Epithelial cell of prostate (primary cell): ENCODE measurements at places on chromosomes 11 and 22.

- no peak for DNase-seq
Measured at GRCh38 chr11:44381261-44381660, 71.3 kb upstream of the ALX4 start.

- no peak for DNase-seq
Measured at GRCh38 chr11:117913736-117914397, 15.3 kb downstream of the TMPRSS13 start.

DNA sequence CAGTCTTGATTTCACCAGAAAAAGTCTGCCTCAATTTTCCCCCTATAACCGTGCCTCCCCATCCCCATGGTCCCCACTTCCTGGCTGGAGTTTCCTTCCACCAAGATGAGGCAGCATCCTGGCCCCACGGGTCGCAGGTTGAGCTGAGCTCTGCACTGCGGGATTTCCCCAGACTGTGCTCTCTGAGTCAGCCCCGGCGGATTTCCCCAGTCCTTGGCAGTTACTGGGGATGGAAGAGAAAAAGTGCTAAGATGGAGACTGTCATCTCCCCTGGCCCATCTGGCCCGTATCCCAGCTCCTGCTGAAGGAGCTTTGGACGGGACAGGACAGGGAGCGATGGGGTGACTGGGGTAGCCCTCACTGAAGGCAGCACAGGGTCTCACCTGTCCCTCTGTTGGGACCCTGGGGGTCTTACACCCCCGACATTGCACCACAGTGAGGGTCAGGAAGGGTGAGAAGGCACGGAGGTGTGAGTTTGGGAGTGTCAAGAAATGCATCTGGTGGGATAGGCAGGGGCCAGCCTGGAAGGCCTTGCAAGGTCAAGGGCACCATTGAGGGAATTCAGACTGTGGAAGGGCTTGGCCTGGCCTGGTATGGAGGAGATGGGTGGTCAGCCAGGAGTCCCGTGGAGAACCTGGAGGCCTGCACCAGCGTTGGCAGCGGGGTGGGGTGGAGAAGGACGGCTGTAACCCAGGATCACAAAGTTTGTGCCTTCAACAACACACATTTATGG is 36.5 kb downstream of the NADSYN1 start:
- no peak for DNase-seq

- no peak for DNase-seq
Measured at GRCh38 chr11:746289-747157, 741 bp upstream of the TALDO1 start.

- DNase-seq = no peak
Measured at GRCh38 chr11:60780065-60780464, 5.1 kb upstream of the MS4A10 start.

GRCh38 chr11:66902486-66903177 is 45.8 kb downstream of the LRFN4 start:
- DNase-seq = no peak

DNA sequence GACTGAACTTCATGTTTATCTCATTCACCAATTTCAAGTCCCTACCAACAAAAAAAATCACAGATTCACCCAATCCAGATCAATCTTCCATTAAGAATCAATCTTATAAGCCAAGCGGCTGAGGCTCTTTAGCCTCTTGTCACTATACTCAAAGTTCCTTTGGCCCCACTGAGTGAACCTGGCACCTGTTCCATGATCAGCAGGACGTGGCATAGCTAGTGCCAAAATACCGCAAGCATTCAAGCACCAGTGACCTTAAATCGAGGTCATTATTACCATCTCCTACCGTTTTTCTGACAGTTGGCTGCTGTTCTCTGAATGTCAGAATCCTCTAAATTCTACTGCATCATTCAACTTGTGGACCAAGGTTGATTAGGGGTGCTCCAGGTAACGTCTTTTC is 141.2 kb downstream of the CADM1 start:
- no peak for DNase-seq

GRCh38 chr22:29998627-29999384 is 81.5 kb upstream of the HORMAD2 start:
- no peak for DNase-seq

GRCh38 chr11:116535994-116536393 is 236.8 kb downstream of the BUD13 start:
- DNase-seq = no peak

DNA sequence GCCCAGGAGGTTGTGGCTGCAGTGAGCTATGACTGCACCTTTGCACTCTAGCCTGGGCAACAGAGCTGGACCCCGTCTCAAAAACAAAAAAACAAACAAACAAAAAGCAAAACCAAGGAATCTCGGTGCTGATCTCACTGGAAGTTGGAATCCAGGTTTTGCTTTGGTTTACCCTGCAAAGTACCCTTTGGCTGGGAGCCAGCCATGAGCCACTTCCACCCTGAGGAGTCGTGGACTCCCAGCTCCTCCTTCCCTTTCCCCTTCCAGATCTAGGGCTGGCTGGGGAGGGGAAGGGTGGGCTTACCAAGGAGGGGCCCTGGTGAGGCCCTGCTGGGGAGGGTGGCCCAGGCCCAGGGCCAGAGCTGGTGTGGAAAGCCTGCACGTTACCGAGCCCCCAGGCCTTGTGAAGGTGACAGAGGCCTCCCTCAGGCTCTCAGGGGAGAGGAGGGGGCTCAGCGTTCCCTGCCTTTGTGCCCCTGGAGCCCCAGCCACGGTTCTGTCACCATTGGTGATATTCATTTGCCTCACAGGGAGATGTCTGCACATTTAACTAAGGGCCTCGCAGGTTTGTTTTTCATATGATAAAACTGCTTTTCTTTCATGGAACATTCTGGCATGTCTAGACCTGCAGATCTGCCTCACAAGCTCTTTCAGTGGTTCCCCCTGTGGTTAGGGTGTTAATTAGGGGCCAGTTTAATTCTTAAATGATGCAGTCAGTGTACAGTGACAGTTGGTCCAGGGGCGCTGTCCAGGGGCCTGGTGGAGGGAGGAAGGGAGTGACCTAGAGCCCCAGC is 29.0 kb downstream of the FBLN1 start:
- no peak for DNase-seq

DNA sequence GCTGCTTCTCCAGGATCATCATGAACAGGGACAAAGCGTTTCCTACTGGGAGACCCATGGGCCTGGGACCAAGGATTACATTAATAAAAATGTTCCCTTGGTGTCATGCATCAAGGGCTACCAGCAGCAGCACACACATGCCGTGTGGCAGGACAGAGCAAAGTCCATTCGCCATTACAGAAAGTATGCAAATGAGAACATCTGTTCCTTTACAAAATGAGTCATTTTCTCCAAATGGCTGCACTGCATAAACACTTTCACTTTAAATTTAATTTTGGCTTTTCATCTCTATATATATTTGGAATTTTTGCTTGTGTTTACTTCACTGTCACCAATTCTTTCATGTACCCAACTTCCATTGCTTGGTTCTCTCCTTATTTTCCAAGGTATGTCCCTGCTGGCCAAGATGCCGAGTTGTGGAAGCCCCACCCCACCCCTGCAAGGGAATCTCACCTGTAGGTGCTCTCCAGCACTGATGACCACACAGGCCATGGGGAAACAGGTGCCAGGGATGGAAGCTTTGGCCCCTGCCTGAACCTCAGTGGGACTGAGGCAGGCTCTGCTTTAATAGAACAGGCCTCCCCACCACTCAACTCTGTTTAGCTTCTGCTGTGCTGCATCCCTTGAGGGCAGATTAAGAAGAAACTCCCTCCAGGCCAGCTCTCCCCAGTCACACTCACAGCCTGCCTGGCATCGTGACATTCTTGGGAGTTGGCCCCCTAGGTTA is 15.6 kb upstream of the GNAZ start:
- no peak for DNase-seq

- no peak for DNase-seq
Measured at GRCh38 chr11:118615282-118615975, 8.0 kb downstream of the PHLDB1 start.

DNA sequence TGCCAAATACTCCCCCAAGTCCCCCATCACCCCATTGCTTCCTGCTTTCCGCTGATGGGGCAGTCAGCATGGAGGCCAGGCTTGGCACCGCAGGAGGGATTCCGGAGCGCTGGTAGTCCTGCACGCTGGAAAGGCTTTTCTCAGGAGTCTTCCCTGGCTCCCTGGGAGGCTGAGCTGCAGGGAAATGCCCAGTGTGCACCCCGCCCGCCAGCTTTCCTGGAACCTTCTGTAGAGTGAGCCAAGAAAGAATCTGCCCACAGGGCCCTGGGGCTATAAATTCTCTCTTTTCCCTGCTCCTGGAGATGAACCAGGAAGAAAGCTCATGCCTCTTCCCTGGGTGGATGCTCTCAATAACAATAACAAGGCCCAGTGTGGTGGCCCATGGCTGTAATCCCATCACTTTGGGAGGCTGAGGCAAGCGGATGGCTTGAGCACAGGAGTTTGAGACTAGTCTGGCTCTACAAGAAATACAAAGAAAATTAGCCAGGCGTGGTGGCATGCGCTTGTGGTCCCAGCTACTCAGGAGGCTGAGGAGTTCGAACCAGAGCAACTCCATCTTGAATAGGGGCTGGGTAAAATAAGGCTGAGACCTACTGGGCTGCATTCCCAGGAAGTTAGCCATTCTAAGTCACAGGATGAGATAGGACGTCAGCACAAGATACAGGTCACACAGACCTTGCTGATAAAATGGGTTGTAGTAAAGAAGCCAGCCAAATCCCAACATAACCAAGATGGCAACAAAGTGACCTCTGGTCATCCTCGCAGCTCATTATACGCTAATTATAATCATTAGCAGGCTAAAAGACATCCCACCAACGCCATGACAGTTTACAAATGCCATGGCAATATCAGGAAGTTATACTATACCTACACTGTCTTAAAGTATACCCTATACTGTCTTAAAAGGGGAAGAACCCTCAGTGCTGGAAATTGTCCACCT is 46.4 kb upstream of the FTH1 start:
- DNase-seq = no peak

DNA sequence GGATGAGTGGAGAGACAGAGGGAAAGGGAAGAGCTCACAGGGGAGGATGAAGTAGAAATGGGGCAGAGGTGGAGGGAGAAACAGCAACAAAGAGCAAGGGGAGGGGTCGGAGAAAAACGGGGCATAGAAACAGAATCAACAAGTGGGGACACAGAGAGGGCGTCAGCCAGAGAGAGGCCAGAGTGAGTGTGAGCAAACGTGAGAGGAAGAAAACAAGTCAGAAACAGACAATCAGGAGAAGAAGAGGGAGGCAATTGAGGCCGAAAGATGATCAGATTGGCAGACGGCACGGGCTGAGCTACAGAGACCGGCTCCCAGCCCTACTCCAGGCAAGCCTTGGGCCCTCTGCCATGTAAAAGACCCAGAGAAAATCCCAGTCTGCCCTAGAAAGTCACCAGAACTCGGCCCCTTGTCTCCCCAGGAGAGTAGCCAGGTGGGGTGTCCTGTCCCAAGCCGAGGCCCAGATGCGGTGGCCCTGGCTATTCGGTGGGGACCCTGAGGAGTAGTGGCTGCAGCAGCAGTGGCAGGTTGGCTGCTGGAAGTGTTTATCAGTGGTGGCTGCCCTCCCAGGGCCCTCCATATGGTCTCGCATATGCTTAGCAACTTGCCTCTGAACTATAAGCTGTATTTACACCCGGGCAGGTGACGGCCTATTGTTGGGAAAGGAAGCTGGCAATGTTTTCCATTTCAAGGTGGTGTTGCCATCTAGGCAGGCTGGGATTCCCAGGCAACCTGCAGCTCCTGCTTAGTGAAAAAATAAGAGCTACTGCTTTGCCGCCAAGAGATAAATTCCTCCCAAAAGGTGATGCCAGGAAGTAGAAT is 14.8 kb upstream of the TSPAN18 start:
- no peak for DNase-seq

- no peak for DNase-seq
Measured at GRCh38 chr11:7514099-7514591, 346 bp downstream of the PPFIBP2 start.

- DNase-seq = no peak
Measured at GRCh38 chr11:44916801-44917385, 33.8 kb downstream of the TP53I11 start.

DNA sequence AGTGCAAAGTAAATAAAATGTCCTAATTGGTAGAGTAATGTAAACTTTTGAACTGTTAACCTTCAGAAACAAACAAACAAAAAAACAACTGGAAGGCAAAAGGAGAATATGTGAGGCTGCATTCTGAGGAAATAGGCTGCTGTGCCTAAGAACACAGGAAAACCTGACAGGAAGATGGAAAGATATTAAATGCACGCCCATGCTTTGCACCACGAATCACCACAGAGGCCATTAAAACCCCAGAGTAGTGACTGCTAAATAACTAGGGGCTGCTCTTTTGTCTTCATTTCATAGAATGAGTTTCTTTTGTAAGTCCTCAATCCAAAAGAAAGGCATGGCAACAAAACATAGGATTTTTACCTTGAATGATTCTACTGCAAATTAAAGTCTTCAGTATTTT is 436.0 kb downstream of the RAB38 start:
- DNase-seq = no peak

DNA sequence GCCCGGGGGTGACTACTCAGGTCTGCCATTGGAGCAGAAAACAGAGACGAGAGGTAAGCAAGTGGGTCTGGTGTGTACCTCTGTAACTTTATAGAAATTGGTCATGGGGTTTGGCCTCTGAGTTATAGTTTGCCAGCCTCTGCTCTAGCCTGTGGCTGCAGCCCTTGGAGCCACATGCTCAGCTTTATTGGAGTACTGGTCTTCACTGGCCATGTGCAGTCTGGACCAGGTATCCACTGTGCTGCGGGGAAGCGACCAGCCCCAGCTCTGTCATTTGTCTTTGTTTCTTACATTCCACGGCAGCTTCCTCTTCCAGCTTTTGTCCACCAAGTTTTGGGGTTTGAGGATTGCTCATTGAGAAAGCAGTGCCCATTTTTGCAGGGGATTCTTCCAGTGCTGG is 453.4 kb downstream of the TBC1D22A start:
- DNase-seq = no peak

GRCh38 chr11:47843361-47844055 is 4.6 kb downstream of the NUP160 start:
- no peak for DNase-seq

DNA sequence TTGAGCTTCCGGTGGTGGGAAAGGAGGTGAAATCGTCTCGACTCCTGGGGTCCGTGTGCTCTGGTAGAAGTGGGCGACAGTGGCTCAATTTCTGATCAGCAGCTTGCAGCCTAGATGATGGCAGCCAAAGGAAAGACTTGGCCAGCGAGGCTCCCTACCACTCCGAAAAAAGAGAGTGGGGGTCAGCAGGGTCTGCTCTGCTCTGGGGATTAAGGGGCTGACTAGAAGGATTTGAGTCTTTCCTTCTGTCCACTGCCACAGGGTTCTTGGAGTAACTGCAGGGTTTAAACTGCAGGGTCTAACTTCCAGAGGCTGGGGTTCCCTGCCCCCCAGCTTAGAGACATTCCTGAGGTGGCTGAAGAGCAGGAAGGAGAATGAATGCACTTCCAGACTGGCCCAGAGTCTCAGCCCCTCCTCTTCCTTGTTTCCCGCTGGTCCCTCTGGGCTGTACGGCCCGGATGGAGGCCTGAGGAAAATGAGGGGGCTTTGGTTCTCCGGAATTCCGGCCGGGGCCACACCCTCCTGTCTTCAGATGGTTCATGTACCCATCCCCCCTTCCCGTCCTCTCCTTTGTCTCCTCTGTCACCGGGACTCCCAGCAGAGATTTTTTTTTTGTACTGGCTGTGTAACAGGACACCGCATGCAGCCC is 907 bp downstream of the SERPINH1 start:
- no peak for DNase-seq
